ENCODE measurements at places on chromosomes 11 and 22. TPM values are rescaled to one million over a fixed set of nuclear protein-coding genes. Genes with fewer than 3 reads are reported as not detected.

The LGALS1 gene
- 64.8 TPM for total RNA-seq

The RPS19BP1 gene
- 67.1 TPM for total RNA-seq

The BMAL1 gene
- 101 TPM for total RNA-seq

GRCh38 chr11:85118151-85118550 is 509.0 kb downstream of the DLG2 start:
- H3K4me1 ChIP-seq: no peaks in the 10 kb centered on the region
- no peak for DNase-seq
- no peaks in the 10 kb centered on the region for H3K27me3 ChIP-seq
- no peak overlapping the region for H3K4me3 ChIP-seq

DNA sequence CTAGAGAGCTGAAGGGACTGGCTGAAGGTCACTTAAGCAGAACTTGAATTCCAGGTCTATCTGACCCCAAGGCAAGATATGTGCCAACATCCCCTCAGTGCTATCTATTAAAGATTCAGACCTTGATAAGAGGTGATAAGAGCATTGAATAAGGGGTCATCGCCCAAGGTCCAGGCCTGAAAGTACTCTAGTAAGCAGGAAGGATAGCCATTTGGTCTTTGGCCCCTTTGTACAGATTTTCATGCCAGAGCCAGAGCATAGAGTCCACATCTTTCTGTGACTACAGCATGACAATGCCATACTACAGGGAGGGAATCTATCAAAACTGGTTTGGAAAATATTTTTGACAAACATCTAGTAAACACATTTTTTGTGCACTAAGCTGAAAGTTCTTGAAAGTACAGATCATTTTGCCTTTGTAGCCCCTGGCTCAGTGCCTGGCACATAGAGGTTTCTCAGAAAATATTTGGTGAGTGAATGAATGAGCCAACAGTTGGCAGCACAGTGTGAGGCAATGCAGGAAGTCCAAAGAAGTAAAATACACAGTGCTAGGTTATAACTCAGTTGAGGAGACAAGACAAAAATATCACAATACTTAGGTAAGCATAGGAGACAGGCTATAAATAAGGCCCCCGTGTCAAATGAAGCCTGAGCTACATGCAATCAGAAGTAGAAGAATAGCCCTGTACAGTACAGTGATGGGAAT is 15.1 kb upstream of the RRAS2 start:
- no peaks in the 10 kb centered on the region for H3K27me3 ChIP-seq
- no peaks in the 10 kb centered on the region for H3K36me3 ChIP-seq
- no peak overlapping the region for H3K27ac ChIP-seq
- DNase-seq: no peak

DNA sequence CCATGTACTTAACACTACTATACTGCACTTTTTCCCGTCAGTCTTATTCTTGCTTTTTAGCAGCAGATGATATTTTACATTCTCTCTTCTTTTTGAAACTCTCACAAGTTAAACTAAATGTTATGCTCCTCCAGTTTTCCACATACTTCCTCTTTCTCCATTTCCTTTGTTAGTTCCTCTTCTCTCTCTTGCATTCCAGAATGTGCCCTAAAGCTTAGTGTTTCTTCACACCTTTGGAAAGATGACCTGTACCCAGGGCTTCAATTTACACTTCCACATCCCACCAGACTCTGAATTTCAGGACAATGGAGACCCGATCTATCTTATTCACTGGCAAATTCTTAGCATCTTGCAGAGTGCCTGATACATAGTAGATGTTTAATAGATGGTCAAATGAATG is 51.8 kb downstream of the APIP start:
- no peak for DNase-seq
- H3K4me3 ChIP-seq: no peak overlapping the region
- no peak overlapping the region for H3K27ac ChIP-seq
- H3K27me3 ChIP-seq: no peaks in the 10 kb centered on the region

DNA sequence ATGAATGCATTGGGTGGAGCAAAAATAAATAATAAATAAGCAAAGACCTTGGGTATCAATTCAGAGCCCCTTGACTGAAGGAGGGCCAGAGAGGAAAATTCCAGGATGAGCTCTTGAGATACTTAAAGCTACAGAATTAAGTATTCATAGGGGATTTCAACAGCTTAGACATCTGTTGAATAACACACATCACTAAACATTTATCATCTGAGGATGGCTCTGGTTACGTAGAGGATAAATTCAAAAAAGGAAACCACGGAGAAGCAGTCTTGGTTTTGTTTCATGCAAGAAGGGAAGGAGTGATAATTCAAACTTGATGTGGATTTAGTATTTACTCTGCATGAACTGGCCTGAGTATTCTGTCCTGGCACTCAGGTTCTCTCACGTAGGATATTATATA is 29.8 kb downstream of the ARHGAP42 start:
- no peaks in the 10 kb centered on the region for H3K4me1 ChIP-seq
- H3K36me3 ChIP-seq: no peaks in the 10 kb centered on the region
- H3K4me3 ChIP-seq: no peak overlapping the region
- DNase-seq: no peak
- no peak overlapping the region for H3K27ac ChIP-seq
- no peaks in the 10 kb centered on the region for H3K27me3 ChIP-seq

DNA sequence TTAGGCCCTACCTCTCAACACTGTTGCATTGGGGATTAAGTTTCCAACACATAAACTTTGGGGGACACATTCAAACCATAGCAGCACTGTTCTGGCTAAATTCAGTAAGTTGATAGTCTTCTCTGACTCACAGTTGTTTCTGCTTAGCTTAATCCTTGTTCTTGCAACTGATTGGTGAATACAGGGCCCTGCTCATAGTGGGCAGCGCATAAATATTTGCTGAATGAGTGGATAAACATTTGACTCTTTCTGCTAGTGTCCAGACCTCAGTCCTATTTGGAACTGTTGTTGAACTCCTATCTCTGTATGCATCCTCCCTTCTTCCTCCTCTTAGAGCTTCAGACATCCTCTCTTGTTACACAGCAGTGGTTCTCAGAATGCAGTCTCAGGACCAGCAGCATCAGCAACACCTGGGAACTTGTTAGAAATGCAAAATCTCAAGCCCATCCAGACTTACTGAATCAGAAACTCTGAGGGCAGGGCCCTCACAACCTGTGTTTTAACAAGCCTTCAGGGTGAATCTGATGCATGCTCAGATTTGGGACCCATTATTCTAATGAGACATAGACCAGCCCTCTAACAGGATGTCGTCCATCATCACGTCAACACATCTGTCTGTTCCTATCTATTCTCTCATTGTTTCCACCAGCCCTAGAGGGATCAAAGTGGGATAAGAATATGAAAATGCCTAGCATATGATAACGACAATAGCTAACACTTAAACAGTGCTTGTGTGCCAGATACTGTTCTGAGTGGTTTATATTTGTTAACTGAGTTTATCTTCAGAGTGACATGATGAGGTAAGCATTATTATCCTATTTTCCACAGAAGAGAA is 22.3 kb downstream of the SPON1 start:
- H3K27ac ChIP-seq: no peak overlapping the region
- H3K4me3 ChIP-seq: no peak overlapping the region
- H3K27me3 ChIP-seq: no peaks in the 10 kb centered on the region
- H3K4me1 ChIP-seq: no peaks in the 10 kb centered on the region
- DNase-seq: no peak
- no peaks in the 10 kb centered on the region for H3K36me3 ChIP-seq

- no peak overlapping the region for H3K27ac ChIP-seq
- no peaks in the 10 kb centered on the region for H3K4me1 ChIP-seq
- no peaks in the 10 kb centered on the region for H3K36me3 ChIP-seq
- no peak for DNase-seq
- no peak overlapping the region for H3K4me3 ChIP-seq
- peaks cover 7% of the 10 kb centered on the region for H3K27me3 ChIP-seq
Observed at GRCh38 chr11:120511820-120512738, 531 bp downstream of the GRIK4 start.

DNA sequence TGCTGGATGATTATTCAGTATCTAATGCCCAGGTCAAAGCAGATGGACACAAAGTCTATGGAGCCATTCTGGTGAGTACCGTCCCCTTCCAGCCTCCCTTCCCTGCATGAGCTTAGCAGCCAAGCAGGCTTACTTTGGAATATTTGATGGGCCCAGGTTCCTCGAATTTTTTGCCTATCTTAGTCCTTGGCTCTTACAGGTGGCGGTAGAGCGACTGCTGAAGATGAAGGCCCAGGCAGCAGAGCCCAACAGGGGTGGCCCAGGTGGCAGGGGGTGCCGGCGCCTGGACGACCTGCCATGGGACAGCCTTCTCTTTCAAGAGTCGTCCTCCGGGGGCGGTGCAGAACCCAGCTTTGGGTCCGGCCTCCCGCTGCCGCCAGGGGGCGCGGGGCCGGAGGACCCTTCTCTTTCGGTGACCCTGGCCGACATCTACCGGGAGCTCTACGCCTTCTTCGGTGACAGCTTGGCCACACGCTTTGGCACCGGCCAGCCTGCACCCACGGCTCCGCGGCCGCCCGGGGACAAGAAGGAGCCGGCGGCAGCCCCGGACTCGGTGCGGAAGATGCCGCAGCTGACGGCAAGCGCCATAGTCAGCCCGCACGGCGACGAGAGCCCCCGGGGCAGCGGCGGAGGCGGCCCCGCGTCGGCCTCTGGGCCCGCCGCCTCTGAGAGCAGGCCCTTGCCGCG is 741 bp upstream of the TMEM179B start:
- no peaks in the 10 kb centered on the region for H3K27me3 ChIP-seq
- peaks cover 15% of the 10 kb centered on the region for H3K36me3 ChIP-seq
- H3K27ac ChIP-seq: peak overlapping the region; percentile 84
- peak; percentile 85 for DNase-seq

- H3K4me3 ChIP-seq: peak within 1 kb of the TSS; percentile 67
- H3K4me1 ChIP-seq: peaks cover 23% of the 10 kb centered on the region
- peak; percentile 98 for DNase-seq
- no peaks in the 10 kb centered on the region for H3K27me3 ChIP-seq
Observed at GRCh38 chr11:65261591-65262380, at the start of gene POLA2. Gene POLA2 (plus strand): TSS chr11:65261962. CDS start chr11:65262293, 331 bp downstream.
